Transverse colon (tissue), 4 donors: ENCODE measurements at places on chromosomes 4 and X. TPM values are rescaled to one million over a fixed set of nuclear protein-coding genes. Genes with fewer than 3 reads are reported as not detected.

The IL2 gene
- total RNA-seq: not detected

DNA sequence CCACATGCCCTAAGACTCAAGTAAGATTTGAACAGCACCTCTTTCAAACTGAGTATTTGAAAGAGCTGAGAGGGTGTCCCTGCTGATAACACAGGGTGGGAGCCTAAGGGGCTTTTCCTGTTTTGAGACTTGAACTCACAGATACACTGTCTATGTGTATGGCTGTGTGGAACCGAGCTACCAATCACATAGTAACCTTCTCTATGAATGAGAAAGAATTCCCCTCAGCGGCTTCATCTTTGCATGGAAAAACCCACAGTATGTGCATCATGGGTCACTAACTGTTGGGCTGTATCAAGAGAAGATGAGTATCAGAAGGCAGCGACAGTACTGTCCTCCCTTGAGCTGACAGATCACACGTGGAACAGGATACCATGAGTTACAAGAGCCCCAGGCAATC, 336.3 kb downstream of the AFF2 start:
- no peaks in the 10 kb centered on the region for H3K4me1 ChIP-seq
- no peak overlapping the region for H3K4me3 ChIP-seq
- no peaks in the 10 kb centered on the region for H3K36me3 ChIP-seq
- no peak for DNase-seq
- no peak overlapping the region for H3K27ac ChIP-seq
- no peaks in the 10 kb centered on the region for H3K27me3 ChIP-seq

The RHOH gene
- total RNA-seq: 4.1 TPM

GRCh38 chrX:139936259-139936658, 3.4 kb upstream of the ATP11C start:
- DNase-seq: no peak
- no peaks in the 10 kb centered on the region for H3K36me3 ChIP-seq
- no peak overlapping the region for H3K4me3 ChIP-seq
- H3K27ac ChIP-seq: no peak overlapping the region

The ARMCX5 gene
- 12.0 TPM for total RNA-seq

DNA sequence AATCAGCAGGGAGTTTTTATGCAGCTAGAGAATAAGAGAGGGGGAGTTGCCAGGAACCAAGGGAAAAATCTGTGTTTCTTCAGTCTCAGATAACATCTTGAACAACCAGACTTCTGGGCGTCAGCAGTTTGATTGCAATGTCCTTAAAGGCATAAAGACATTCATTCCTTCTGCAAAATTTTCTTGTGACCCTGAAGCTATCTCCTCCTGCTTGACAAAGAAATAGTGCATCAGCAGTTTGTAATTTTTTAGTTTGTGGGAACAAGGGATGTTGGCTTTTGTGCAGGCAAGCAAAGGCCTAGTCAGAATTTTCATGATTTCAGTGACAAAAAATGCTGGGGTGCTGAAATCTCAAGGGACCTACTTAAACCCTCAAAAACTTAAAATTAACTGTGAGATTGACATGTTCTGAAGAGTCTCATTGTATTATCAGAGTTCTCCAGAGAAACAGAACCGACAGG, 125.8 kb upstream of the UNC5C start:
- no peak overlapping the region for H3K4me3 ChIP-seq
- H3K36me3 ChIP-seq: no peaks in the 10 kb centered on the region
